ENCODE measurements at places on chromosomes 6 and 20.

- DNase-seq = no peak
These were observed 51.5 kb downstream of the COL19A1 start for GRCh38 chr6:69917834-69918233.

DNA sequence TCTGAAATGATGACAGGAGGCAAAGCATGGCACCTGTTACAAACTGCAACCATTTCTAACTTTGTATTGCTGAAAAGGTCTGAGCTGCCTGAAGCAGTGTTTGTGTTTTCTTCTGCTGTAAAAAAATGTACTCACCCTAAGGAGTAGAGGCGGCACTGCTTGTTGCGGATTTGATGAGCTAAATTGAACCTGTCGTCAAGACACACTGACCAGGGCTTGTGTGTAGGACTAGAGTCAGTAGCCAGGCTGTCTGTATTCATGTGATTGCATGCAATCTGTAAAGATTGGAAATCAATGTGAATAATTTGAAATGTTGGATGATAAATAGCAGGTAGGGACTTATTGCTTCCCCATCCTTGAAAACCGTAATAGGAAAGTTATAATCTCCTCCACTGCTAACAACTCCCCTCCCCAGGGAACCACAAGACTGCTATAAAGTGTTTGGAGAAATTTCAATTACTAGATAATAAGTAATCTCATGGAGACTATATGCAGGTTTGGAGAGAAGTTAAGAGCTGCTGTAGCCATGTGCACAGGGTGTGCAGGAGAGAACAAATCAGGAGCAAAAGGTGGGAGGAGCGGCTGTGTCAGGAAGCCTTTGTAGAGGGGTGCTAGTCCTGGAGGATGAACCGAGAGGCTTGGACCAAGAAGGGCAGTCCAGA, 42.8 kb downstream of the METTL24 start:
- no peak for DNase-seq

DNA sequence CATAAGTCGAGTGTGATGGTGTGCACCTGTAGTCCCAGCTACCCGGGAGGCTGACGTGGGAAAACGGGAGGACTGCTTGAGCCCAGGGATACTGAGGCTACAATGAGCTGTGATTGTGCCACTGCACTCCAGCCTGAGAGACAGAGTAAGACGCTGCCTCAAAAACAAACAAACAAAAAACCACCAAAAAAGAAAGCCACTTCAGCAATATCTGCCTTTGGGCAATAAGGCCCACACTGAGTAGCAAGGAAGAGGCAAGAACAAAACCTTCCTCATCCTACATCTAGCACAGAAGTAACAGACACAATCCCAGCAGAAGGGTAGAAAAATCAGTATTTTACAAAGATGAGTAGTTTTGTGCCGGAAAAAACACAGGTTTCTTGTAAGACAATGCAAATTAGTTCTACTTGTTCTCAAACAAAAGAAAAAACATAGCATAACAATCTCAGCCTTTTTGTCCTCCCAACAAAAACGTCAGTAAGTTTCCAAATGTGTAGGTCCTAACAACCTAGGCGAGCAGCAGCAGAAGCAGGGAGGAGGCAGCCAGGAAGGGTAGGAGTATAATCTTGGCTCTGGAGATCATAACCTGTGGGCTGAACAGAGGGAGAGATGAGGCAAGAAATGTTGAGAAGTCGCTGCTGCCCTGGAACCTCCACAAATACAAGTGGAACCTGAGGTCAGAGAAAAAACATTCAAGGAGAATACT, 5.7 kb downstream of the PPP1R10 start:
- no peak for DNase-seq

DNA sequence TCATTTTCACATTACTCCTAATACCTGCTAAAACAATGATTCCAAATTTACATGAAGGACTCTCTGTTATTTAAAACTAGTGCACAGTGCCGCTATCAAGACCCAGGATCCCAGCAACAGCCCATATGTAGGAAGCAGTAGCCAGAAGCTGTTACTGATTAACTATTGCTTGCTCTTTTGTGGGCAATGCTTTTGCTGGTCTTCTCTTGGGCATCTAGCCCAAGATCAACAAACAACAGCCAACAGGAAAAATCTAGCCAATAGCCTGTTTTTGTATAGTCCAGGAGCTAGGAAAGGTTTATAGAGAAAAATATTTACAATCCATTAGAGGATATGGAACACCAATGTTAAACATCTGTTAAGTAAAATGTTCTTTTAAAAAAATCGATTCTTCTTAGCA, 22.1 kb upstream of the TENT5A start:
- no peak for DNase-seq

DNA sequence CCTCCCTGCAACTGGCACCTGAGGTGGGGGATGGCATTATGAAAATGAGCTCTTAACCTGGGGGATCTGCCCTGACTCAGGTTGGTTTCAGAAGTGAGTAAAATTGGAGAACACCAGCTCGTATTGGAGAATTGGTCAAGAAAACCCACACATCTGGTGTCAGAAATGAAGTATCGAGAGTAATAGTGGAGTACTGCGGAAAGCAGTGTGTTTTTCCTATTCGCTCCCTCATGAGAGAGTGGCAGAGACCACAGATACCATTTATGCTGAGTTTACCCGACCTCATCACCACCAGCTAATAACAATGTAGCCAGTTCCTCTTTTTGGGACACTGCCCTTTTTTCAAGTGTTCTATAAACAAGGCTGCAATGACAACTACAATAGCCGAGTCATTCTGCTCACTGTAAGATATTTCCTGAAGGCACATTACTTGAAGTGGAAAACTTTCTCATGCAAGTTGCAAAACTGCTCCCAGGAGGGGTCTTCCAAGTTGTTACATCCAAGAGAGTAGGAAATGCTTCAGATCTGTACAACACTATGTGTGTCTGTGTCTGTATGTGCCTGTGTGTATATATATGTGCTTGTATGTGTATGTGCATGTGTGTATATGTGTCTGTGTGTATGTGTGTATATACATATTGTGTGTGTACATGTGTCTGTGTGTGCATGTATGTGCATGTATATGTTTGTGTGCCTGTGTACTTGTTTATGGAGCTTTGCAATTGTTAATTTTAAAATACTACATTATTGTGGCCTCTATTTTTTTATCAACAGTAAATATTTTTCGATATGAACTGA, 106.0 kb upstream of the CST7 start:
- no peak for DNase-seq

- DNase-seq = no peak
These were observed 458.3 kb upstream of the MAP3K7 start for GRCh38 chr6:91045161-91045560.

DNA sequence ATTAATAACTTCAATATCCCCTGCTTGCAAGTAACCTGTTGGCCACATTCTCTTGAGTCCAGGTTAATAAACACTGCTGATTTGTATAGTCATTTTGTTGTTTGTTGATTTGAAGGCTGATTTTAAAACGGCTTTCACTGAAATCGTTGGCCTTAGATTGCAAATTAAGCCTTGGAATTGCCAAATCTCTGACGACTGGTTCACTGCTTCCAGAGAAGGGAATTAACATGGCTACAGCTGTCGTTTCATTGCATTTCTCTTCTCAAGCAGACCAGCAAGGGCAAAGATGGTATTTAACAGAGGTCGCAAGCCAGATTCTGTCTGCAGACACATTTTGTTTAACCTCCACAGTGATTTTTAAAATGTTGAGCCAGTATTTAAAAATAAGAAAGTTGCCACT, 470.9 kb downstream of the TFAP2A start:
- DNase-seq = no peak

- DNase-seq = no peak
These were observed 135.9 kb downstream of the TMEM242 start for GRCh38 chr6:157187182-157188083.

DNA sequence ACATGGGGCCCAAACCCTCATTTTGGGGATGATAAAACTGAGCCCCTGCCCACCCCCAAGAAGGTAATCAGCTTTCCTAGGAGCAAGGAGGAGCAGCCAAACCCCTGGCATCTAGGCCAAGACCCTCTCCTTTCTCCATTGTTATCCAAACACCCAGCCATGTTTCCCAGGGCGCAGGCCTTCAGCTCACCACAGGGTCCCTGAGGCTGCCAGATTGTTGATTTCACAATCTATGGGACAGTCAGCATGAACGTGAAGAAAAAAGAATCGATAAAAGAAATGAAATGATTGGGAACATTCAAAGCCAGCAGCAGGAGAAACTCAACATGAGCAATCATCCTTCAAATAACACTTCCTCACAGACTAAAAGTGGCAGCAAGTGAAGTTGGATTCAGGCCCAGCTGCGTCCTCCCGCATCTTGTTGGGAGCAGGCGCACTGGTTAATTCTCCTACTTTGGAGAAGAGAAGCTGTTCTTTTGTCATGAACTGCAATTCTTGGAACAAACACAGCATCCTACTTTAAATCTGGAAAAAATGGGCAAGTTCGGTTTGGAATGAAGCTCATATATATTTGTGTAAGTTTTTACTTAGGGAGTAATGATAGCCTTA, 241.8 kb upstream of the PRDM1 start:
- DNase-seq = no peak

DNA sequence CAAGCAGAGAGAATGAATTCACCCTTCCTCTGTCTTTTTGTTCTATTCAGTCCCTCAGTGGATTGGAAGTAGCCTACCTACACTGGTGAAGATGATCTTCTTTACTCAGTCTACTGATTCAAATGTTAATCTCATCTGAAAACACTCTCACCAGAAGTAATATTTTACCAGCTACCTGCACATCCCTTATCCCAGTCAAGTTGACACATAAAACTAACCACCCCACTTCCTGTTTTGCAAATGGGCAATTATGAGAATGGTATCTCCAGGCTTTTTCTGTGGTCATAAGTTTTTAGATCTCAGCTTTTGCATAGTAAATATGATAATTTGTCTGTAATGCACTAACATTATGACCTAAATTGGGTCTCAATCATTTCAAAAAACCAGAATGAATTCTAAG, 228.8 kb upstream of the ECI2 start:
- no peak for DNase-seq

DNA sequence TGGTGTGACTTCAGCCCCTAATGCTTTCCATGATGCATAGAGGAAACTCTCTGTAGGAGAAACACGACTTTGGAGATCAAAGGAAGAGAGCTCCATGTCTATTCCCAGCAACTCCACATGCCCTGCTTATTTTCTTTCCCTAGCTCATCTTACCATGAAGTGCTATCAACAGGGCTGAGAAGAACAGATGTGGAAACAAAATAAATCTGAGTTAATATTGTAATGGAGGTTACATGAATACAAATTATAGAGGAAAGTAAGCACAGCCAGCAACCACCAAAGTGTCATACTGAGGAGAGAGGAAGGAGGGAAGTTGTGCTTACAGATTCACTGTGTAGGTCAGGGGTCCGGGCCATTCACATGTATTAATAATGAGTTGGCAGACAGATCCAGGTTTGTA, 157.5 kb downstream of the RFPL4B start:
- DNase-seq = no peak

- DNase-seq = no peak
These were observed 37.4 kb downstream of the ATXN1 start for GRCh38 chr6:16723826-16724225.

DNA sequence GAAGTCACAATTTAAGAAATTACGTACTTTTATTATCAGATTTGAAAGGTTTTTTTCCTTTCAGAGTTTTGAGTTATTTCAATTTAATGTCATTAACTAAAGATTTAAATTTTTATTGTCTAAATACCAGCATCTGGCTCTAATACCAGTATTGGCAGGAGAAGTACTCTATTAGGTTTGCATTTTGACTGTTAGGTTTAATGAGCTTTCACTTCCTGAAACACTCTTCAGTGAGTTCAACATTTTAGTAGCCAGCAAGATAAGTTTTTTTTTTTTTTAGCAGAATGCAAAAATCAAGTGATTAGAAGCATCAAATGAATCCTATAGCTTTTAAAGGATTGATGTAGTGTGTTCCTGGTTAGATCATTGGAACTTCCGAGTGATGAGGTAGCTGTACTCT, 34.0 kb upstream of the SCGN start:
- no peak for DNase-seq

- DNase-seq = no peak
These were observed 59.6 kb upstream of the DDR1 start for GRCh38 chr6:30824698-30825097.

- no peak for DNase-seq
These were observed 118.7 kb upstream of the TBX18 start for GRCh38 chr6:84882768-84883766.

DNA sequence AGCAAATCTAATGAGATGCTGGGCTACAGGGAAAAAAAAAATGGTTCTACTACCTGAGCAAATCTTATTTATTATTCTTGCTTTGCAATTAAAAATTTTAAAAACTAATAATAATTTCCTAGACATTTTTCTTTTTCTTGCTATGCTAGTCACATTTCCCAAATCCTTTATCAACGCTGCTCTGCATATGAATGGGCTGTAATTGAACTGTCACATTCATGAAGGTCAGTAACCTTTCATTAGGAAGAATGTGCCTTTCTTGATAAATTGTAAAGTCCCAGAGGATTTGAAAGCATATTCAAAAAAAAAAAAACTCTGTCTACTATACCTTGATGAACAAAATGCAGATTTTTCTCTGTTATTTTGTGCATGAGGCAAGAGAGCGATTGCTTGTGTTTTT, 538.7 kb upstream of the ID4 start:
- DNase-seq = no peak

DNA sequence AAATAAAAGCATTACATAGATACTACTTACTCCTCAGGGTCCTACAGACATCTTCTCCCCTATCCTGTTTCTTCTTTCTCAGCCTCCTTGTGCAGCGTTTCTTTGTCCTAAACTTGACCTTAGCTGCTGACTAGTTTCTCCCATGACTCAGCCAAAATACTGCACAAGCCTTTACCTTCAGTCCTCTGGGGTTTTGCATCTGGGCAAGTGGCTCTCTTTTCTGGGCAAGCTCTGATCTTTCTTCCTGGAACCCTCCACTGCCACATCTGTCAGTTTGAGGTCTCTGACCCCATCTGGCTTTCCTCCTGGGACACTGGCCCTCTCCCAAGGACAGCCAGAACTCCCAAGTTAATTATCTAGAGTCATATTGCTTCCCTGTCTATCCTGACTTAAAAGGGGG, 838.4 kb downstream of the DHX35 start:
- DNase-seq = peak; percentile 2

GRCh38 chr6:2179950-2180349, 65.5 kb downstream of the GMDS start:
- DNase-seq = no peak

DNA sequence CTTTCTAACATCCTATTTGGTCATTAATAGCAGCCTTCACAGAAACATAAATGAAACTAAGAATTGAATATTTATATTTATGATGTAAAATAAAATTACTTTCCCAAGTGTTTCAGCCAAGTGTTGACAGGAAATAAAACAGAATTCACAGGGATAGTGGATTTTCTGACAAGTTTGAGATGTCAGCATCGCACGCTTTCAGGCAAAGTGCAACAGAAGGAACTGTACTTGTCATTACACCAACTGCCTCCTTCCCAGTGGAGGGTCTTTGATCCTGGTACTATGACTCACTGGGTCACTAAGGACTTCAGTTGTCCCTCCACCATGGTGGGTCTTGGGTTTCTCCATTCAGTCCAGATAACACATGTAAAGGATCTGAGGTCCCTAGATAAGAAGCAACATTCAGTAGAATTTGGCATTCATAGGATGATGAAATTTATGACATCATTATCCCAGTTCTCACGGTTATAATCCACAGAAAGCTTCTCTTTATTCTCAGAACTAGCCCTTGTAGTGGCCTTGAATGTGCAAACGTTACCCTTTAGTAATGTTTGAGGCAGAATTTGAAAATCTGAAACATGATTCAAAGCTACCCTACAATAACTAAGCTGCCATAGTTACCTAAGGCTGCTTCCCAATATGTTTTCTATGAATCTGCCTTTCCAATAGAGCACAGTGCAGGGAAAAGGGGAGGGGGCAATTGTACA, 3.8 kb upstream of the TNFAIP3 start:
- DNase-seq = no peak

- DNase-seq = peak; percentile 64
These were observed 36.8 kb downstream of the ZMYND8 start for GRCh38 chr20:47319517-47320252.

All from C1 segment of cervical spinal cord (tissue), 14 donors.